ENCODE measurements at places on chromosomes 1 and 21.
A peak's percentile ranks its signal among the peaks of the same experiment; 100 is the strongest.

DNA sequence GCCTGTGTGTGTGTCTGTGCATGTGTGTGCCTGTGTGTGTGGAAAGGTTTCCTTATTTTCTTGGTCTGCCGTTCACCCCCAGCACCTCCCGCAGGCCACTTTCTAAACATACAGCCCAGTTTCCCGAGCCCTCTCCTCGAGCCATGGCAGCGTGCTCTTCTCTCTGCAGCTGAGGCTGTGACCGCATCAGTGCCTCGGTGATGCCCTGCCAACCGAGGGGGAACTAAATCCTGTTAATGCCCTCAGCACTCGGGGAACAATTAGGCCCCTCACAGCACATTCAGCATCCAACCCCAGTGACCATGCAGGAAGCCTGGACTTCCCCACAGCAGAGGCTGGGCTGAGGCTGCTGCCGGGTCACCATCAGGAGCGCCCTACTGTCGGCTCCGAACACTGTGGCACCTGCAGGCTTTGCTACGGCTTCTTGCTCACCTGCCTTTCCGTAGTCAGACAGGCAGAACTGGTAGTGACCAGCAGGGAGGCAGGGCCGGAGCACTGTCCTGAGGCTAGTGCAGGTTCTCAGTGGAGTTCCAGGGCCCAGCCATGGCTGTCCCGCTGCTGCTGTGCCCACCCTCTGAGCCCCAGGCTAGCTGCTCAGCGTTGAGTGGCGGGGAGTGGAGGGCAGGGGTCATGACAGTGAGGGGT is 8.1 kb downstream of the GPR137B start:
- no peak for DNase-seq

DNA sequence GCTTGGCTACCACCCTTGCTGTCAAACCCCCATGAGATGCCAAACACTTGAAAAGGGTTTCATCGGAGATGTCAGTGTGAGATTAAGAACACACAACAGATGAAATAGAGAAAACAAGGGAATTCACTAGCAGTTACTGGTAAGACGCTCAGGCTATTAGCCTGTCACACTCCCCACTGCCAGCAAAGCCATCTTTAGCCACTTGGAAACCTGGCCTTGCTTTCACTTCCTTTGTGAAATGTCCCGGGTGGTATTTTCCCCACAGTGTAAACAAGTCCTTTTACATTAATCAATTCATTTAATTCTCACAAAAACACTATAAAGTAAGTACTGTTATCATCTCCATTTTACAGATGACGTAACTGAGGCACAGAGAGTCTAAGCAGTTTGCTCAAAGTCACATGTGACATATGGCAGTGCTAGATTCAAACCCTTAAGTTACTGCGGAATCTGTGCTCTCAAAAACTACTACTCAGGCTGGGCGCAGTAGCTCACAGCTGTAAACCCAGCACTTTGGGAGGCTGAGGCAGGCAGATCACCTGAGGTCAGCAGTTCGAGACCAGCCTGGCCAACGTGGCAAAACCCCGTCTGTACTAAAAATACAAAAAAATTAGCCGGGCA is 32.7 kb upstream of the KHDRBS1 start:
- DNase-seq, result no peak

DNA sequence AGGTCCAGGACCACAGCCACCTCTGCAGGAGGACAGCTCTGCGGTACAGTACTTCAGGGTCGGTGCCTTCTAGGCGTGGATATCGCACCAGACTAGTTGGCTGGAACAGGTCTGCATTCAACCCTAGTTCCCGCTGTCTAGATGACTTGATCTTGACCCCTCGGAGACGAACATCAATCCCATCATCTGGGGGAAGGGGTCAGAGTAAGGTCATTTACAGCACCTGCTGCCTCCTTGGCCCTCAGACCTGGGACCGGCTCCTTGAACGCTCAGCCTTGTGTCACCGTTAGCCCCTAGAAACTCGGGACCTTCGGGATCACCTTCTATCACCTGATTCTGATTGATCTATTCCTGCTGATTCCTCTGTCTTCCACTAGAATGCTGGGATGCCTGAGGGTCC is 2.6 kb downstream of the HECTD3 start:
- DNase-seq, result no peak

GRCh38 chr1:41486371-41487125 is 2.1 kb upstream of the EDN2 start:
- no peak for DNase-seq

DNA sequence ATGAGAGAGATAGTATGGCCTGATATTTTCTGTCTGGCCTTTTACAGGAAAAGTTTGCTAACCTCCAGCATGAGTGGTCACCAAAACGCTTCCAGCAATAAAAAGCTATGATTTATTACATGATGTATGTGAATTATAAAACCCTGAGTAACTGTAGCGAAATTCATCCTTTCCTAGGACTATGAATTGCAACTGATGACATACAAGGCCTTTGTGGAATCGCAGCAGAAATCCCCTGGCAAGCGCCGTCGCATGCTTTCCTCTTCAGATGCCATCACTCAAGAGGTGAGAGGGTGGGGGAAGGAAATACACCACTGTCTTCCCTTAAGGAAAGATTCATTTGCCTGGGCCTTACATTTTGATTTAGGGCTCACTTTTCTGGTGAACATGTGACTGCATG is 117.9 kb downstream of the MACF1 start:
- DNase-seq, result no peak

- DNase-seq, result no peak
Observed at GRCh38 chr1:65208563-65208973, 60.6 kb downstream of the AK4 start.

DNA sequence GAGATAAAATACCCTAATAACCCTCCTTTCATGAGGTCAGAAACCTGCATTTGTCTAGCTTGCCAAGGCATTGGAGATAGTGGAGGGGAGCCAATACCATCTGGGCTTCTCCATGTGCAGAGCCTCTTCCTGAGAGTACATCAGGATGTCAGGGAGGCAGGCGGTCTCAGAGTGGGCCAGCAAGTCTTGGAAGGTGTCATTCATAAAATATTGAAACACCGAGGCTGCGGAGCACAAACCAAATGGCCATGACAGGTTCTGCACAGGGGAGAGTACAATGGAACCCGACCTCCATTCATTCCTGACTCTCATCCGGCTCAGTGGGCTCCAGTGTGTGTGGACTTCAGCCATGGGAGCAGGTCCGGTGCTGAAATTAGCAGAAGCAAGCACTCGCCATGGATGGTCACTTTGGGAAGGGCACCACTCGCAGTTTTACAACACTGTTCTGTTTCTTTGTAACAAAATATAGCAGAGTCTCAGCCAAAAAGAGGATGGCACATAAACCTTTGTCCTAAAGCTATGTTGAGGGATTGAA is 446.6 kb downstream of the SIPA1L2 start:
- no peak for DNase-seq

DNA sequence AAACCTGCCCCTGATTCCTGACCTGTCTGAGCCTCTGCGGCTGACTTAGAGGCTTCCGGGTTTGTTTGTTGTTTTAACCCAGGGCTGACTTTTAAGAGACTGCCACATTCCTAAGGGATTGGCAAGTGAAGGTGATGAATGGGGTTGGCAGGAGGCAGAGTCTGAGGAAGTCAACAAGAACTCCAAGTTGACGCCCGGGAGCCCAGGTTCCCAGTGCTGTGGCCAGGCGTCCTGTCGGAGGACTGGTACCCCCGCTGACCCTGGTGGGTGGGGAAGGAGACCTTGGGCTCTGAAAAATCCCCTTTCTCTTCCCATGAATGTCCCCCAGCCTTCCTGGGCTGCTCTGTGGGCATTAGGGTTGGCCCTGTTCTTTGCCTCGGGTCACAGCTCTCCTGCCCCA is 19.7 kb upstream of the EPS8L3 start:
- DNase-seq, result no peak

- no peak for DNase-seq
Observed at GRCh38 chr1:115057661-115058254, 28.1 kb downstream of the TSHB start.

GRCh38 chr1:48947761-48948537 is 171.3 kb upstream of the BEND5 start:
- peak; percentile 9 for DNase-seq

DNA sequence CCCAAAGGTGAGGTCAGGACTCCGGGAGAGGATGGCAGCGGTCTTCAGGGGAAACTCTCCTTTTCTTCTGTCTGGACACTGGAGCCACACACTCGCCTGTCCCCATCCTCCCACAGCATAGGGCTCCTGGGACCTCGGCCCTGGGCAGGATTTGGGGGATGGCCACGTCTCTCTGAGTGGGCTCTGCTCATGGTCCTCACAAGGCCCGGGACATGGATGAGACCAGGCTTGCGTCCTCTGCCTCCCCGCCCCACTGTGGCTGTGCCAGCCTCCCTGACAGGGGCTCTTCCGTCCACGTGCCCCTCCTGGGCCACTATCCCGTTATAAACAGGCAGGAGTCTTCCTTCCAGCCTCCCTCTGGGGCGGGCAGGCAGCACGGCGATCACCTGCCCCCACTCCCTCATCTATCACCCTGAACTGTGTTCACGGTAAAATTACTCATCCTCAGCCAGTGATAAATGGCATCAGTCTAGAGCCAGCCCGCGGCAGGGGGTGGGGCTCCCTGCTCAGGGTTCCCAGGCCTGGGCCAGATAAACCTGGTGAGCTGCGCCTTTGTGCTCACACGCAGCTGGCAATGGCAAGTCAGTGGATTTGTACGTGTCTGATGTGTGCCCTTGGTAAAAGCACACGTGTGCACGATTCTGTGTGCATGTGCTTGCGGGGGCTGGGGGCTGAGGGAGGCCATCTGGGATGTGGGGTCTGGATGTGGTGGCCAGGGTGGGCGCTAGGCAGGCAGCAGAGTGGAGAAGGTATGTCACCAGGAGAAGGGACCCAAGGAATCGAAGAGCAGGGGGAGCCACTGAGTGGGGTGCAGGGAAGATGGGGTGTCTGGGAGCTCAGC is 12.6 kb upstream of the SAMD11 start:
- DNase-seq, result no peak

GRCh38 chr1:6425658-6426057 is 1.1 kb downstream of the ESPN start:
- DNase-seq, result no peak

DNA sequence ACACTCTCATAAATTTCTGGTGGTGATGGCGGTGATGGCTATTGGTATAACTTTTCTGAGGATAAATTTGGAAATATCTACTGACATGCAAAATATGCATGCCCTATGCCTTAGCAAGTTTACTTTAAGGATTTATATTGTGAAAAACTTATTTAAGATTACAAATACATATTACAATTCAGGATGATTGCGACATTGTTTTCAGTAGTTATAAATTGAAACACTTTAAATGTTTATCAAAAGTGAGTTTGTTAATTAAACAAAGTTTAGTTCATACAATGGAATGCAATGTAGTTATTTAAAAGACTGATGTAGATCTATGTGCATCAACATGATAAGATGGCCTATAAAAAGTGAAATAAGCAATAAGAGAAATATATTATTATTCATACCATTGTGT is 331.3 kb upstream of the NR5A2 start:
- DNase-seq, result no peak
